Kidney tubule cell (primary cell): ENCODE measurements at places on chromosomes 6 and 20.

- DNase-seq = no peak
These were observed 38.8 kb downstream of the ADNP start for GRCh38 chr20:50892394-50892793.

- DNase-seq = peak; percentile 71
These were observed 4.6 kb downstream of the MAD2L1BP start for GRCh38 chr6:43639984-43640800.

DNA sequence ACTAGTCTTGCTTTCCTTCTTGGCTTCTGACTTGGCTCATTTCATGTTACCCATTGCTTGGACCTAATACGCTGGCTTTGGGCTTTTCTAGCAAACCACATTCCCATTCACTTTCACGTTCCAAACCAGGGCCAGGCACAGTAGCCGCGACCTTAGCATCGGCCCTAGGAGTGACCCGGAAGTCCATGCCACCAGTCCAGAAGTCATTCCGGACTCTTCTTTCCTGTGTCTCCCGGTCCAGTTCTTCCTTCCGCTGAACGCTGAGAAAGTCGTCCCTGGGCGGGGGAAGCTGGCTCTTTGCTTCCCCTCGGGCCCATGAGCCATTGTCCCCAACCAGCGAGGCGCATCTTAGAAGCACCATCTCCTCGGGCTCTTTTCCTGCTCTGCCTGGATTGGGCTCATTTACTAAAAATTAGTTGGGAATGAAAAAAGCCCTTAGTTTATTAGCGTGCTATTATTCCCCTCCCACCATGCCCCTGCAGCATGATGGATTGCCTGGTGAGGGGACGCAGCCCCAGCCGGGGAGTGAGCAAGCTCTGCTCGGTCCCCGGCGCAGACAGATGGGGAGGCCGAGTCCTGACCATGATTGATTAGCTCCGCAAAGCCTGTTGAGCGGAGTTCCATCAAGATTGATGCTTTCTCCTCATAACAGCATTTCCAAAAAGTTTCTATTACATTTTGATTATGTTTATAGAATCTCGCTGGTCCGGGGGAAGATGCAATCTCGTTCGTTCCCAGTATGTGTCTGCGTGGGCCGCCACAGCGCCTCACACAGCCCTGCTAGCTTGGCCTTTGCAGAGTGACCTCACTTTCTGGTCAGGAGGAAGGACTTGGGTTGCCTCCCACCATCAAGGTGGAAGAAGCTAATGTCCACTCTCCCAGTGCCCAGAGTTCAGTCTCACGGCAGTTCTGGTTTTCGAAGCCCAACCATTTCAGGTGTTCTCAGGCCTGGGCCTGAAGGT lies 115.1 kb upstream of the TOP1 start:
- no peak for DNase-seq

DNA sequence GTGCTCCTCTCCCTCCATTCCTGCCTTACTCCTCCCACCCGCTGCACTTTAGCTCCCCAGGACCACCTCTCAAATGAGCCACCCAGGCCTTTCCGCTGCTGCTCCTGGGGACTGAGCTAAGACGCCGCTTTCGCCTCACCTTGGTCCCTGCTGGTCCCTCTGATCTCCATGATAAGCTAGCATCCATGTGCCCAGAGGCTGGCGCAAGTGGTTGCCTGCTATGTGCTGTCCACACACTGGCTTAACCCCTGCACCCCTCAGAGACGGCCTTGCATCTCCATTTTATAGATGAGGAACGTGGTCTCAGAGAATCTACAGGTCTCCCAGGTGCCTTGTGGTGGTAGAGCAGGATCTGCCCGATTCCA lies 160.1 kb upstream of the PMEPA1 start:
- DNase-seq = no peak

- DNase-seq = no peak
These were observed 414.7 kb downstream of the PTPRT start for GRCh38 chr20:42775037-42775436.

GRCh38 chr6:137488150-137489045 lies 5.8 kb downstream of the OLIG3 start:
- no peak for DNase-seq

DNA sequence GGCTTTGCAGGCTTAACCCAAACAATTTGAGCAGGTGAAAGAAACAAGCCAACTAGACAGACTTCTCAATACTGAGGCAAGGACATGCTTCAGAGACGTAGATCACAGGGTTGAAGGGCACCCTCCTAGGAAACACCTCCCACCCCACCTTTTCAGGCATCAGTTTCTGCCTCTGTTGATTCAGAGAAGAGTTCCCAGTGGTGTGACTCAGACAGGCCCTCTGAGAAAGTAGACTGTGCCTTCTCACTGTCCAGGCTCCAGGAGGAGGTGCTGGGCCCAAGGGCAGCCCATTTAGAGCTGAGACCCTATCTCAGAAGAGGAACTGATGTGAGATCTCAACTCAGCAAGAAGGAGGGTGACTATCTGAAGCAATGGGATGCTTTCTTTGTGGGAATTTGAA lies 108.1 kb downstream of the FAM50B start:
- DNase-seq = peak; percentile 17

GRCh38 chr6:137827977-137828810 lies 38.9 kb upstream of the TNFAIP3 start:
- no peak for DNase-seq

DNA sequence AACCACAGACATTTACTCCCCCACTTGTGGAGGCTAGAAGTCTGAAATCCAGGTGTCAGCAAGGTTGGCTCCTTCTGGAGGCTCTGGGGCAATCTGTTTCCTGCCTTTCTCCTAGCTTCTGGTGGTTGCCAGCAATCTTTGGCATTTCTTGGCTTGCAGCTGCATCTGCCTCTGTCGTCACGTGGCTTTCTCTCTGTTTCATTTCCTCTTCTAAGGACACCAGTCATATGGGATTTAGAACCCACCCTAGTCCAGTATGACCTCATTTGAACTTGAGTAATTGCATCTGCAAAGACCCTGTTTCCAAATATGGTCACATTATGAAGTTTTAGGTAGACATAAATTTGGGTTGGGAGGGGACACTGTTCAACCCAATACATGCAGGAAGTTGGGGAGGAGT lies 56.2 kb upstream of the EPB41L1 start:
- DNase-seq = peak; percentile 63

GRCh38 chr6:154096834-154097233 lies 57.8 kb downstream of the OPRM1 start:
- DNase-seq = no peak

- peak; percentile 26 for DNase-seq
These were observed 107.8 kb downstream of the SYNE1 start for GRCh38 chr6:152529369-152529768.

- peak; percentile 33 for DNase-seq
These were observed 142.6 kb downstream of the ARHGAP18 start for GRCh38 chr6:129567374-129567773.

DNA sequence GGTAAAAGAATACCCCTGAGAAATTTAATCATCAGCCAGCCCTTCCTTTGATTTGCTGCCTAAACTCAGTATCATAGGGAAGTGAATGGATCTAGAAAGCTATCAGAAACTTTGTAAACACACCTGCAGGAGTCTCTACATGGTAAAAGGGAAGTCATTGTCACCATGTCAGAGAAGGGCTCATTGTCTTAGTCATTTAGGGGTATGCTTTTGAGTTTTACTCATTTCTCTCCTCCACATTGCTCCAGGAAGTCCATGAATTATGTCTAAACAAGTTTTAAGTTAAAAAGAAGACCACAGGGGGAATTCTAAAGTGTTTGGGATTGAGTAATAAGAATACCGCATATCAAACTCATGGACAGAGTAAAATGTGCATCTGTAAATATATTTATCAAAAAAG lies 2.5 kb downstream of the SLC17A1 start:
- DNase-seq = no peak

DNA sequence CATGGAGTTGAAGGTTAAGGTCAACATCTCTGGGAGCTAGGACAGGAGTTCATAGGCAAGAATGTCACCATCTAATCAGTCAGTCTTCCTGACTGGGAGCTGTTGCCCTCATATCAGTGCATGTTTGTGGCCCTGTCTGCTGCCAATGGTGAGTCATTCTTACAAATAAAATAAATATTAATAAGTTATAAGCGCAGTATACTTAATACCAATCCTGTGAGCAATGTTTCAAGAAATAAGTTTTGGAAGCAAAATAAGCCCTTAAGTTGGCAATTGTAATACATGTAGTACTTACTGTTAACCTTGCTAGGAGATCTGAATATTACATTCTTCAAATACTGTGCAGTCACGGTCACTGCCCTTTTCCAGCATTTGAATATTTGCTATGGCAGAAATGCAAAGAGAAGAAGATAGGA lies 20.2 kb upstream of the MDGA1 start:
- DNase-seq = peak; percentile 70

DNA sequence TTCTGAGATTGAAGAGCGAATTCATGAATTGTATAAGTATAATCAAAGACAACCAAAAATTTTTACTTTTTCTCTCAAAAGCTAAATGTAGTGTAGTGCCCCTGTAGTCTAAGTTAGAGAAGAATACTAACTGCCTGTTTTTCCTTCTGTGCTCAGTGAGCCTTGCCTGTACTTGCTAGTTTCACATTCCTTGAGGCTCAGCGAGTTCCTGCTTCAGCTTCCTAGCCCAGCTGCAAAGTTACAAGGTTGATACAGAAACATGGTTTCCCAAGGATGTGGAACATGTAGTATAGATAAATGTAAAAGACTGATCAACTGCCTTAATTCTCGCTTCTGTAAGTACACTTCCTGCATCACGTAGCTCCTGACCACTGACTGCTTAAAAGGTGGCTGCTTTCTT lies 33.1 kb upstream of the SEC63 start:
- peak; percentile 39 for DNase-seq

- no peak for DNase-seq
These were observed 34.0 kb upstream of the YWHAB start for GRCh38 chr20:44851545-44851944.

- DNase-seq = no peak
These were observed 205.1 kb downstream of the ZDHHC14 start for GRCh38 chr6:157586088-157586414.

GRCh38 chr20:43995645-43996044 lies 81.0 kb downstream of the TOX2 start:
- DNase-seq = no peak

- no peak for DNase-seq
These were observed 865.8 kb downstream of the TBC1D32 start for GRCh38 chr6:120468486-120468885.

GRCh38 chr6:2725364-2725988 lies 25.2 kb downstream of the MYLK4 start:
- DNase-seq = no peak

DNA sequence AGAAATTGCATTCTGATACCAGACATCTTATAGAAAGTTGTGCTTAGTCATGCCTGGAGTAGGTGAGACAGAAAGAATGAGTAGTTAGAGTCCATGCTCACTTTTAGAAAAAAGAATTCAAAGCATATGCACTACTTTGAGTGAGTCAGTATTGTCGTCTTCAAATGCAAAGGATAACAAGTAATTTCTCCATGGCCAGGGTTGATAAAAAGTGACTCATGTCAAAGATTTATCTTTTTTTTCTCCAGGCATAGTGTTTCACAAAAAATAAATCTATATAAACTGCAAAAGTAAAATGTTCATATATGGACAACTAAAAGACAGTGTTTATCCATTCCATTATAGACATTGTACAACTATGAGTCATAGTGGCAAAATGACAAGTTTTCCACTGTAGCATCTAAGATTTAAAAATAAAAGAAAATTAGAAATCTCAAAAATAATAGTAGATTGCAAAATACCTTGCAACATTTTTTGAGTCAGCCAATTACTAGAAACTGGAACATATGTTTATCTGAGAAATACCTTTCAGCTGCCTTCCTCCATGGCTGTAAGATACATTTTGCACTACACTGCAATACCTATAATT lies 329.6 kb downstream of the GRIK2 start:
- no peak for DNase-seq

DNA sequence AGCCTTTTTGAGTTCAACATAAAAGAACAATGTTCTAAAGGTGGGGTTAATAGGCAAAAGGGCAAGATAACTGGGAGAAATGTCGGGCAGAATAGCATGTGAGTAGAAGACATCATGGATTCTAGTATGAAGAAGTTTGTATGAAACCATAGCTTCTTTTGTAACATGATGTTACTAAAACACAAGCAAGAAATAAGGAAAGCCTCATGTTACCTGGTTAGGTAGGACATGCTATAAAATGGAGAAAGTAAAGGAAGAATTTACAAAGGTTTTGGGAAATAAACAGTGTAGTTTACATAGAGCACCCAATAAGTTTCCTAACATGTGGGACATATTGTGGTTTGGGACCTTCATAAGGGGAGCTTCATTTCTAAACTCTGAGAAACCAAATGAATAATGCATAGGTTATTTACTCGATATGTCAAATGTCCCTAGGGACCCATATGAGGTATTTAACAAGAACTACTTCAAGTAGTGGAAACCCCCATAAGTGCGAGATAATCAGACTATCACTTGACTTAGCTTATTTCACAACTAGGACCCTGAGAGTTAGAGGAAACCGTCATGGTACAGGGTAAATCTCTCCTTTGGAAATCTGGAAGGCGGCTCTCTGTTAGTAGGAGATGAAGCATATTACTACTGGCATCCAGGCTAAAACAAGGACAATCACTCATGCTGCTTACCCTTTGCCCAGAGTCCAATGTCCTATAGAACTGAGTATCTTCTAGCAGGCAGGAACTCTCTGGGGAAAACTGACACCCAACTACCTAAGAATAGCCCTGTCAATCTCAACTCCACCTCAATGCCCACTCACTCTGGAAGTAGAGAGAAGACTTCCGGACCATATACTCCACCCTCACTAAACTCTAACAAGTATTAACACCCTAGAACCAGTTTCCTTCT lies 57.5 kb downstream of the ILRUN start:
- DNase-seq = peak; percentile 28

DNA sequence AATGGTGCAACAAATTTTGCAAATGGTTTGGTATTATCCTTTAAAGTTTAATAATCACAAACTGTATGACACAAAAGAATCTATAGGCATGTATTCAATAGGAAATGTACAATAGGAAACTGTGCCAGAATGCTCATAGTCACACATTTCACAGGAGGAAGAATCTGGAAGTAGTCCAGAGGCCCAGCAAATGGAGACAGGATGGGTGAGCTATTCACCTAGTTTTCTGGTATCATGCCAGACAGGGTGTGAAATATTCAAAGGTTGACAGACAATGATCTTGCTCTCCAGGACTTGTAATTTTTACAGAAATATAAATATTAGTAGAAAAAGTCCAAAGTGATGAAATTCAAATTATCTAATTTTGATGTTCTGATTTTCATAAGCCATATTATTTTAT lies 520.1 kb upstream of the IMPG1 start:
- DNase-seq = no peak

- DNase-seq = peak; percentile 66
These were observed 37.3 kb upstream of the AHI1 start for GRCh38 chr6:135534773-135535380.

DNA sequence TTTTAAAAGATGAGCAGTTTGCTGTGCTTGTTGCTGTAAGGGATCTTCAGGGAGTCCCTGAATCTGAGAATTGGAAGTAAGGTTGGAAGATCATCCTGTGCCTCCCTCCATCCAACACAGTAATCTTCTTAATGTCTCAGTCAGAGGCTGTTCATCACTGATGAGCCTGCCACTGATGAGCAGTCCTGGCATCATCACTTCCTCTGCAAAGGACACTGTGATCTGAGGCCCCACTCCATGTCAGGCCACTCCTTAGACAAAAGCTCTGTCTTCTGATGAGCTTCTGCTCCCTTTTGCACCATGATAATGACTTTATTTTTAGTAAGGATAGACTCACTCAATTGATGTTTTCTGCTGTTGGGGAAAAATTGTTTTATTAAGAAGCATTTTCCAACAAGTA lies 121.0 kb downstream of the UST start:
- DNase-seq = peak; percentile 10
